ENCODE measurements at places on chromosomes 5 and 9.

GRCh38 chr5:180215783-180216630, 7.0 kb upstream of the RASGEF1C start:
- DNase-seq, result no peak

GRCh38 chr9:89597711-89598362, 7.0 kb upstream of the GADD45G start:
- DNase-seq, result no peak

DNA sequence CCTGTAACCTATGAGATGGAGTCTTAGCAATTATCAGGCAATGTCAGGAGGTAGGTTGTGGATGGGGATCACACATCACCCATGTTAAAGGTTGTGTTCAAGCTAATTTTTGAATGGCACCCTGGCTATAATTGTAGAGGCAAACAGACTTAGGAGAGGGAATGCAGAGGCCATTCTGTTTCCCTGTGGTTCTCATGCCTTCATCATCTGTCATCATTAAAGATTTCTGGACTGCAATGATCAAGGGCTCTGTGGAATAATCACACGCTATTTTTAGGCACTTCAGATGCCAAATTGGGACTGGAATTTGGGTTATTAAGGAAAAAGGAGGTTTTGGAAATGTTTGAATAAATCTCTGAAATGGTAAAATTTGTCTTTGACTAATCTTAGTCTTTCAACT, 1065.4 kb downstream of the TAF11L14 start:
- DNase-seq, result no peak

- DNase-seq, result no peak
These were observed 425.8 kb downstream of the MAN2A1 start for GRCh38 chr5:110115503-110115902.

GRCh38 chr5:72611118-72611730, 104.0 kb upstream of the ZNF366 start:
- DNase-seq, result no peak

DNA sequence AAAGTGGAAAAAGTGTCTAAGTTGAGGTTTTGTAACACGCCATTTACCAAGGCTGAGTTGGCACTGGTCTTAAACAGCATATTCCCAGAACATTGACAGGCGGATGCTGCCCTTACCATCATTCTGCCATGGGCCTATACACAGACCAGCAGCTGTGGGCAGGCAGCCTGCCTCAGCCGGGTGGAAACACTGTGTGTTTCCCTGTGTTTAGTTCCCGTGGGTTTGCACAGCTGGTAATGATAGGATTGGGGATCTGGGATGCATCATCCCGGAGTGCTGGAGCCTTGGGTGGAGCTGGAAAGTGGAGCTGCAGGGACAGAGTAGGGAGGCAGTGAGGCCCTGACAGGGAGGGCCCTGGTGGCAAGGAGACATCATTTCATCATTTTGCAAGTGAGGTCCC, 5.5 kb upstream of the FGD3 start:
- no peak for DNase-seq

DNA sequence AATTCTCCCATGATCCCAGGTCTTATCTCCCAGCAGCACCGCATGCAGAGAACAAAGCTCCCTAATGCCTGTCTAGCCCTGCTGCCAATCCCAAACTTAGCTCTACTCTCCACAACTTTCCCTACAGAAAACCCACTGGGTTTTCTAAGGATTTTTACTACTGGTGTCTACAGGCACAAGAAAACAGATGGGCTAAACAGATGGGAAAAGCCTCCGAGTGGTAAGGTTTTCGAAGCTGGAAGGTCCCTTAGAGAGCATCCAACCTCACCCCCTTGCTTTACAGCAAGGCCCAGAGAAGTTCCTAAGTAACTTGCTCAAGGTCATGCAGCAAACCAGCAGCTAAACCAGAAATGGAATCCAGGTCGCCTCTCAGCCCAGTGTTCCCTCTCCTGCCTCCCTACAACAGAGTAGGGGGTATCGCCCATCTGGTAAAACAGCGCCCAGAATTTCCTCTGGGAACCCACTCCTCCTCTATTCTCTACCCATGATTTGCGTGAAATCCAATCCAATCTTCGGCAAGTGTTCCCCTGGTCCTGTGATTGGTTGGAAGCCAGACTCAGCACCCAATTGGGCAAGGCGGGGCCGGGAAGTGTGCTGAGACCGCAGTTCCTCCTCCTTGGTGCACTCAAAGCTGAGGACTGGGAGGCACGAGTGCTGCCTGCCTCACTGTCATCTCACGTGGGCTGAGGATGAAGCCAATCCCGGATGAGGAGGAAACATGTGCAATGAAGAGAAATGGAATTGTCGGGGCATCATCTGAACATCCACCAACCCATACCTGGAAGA, 20.8 kb downstream of the CPLX2 start:
- no peak for DNase-seq

DNA sequence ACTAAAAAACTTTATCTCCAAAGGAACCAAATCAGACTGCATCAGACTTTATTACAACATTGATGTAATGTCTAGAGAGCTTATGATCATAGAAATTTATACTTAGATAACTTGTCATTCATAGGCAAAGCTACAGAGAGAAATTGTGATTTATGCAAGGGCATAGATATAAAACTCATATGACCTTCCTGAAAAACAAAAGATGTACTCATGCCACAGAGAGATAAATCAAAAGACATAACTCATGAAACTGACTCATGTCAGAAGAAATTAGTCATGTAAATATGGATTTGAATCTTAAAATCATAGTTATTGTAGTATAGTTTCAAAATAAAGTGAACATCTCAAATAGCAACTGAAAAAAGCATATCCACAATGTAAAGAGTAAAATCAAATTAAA, 186.2 kb downstream of the GABBR2 start:
- DNase-seq, result no peak

GRCh38 chr5:87825583-87825982, 412.9 kb upstream of the CCNH start:
- no peak for DNase-seq

- no peak for DNase-seq
These were observed 25.2 kb upstream of the OLFM1 start for GRCh38 chr9:135062254-135062653.

GRCh38 chr9:129323376-129323998, 145.4 kb upstream of the IER5L start:
- DNase-seq, result no peak

DNA sequence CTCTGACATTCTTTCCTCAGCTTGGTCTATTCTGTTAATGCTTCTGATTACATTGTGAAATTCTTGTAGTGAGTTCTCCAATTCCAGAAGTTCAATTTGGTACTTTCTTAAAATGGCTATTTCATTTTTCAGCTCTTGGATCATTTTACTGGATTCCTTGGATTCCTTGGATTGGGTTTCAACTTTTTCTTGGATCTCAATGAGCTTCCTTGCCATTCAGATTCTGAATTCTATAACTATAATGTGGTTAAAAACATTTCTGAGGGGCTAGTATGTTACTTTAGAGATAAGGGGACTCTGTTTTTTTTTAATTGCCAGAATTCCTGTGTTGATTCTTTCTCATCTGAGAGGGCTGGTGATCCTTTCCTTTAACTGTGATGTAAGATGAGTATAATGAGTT, 136.4 kb downstream of the MCTP1 start:
- DNase-seq, result no peak

- DNase-seq, result no peak
These were observed 31.9 kb upstream of the IL12B start for GRCh38 chr5:159362220-159362619.

- no peak for DNase-seq
These were observed 43.2 kb upstream of the RICTOR start for GRCh38 chr5:39117401-39117800.

- DNase-seq, result no peak
These were observed 42.7 kb downstream of the RIGI start for GRCh38 chr9:32483343-32483742.

- no peak for DNase-seq
These were observed 62.3 kb downstream of the PRRT1B start for GRCh38 chr9:131607591-131607990.

- DNase-seq, result no peak
These were observed 69.5 kb upstream of the FAM169A start for GRCh38 chr5:74935752-74936091.

DNA sequence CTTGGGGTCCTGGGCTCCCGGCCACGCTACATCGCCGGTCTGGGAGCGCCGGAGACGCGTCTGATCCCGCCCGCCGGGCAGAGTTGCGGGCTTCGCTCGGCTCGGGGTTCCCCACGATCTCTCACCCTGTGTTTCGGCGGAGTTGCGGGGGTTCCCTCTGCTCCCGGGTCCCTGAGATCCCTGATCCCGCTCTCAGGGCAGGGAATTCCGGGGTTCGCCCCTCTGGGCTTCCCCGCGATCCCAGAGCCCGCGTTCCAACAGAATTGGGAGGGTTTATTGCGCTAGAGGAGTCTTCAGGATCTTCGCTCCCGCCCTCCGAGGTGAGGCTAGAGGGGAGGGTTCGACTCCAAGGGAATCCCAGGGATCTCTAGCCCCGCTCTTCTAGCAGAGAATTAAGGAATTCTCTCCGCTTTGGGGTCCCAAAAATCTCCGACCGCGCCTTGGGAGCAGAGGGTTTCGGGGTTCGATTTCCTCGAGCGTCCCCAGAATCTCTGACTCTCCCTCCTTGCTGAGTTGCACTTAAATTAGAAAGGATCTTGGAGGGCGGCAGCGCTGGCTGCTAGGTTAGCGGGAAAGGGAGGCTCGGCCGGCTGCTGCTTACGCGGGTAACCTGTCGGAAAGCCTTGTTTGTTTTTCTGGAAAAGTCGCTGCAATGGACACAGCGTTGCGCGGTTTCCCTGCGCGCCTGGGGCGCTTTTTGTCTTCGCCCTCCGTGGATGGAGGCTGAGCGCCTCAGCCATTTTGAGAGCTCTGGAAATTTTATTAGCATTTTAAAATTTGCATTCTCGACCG, 1.3 kb downstream of the DMRT1 start:
- no peak for DNase-seq

GRCh38 chr5:36073595-36074216, 7.0 kb upstream of the UGT3A2 start:
- no peak for DNase-seq

GRCh38 chr5:65299861-65300260, 181.9 kb downstream of the ADAMTS6 start:
- no peak for DNase-seq

- DNase-seq, result no peak
These were observed 62.5 kb downstream of the CRB2 start for GRCh38 chr9:123418506-123418905.

- no peak for DNase-seq
These were observed 284.9 kb downstream of the BNC2 start for GRCh38 chr9:16585591-16585990.

- no peak for DNase-seq
These were observed 68.3 kb downstream of the KCNIP1 start for GRCh38 chr5:170571875-170572852.

Data from substantia nigra (tissue), 51 donors.